Activated CD4-positive, CD25-positive, alpha-beta regulatory T cell treated with anti-CD3 and anti-CD28 coated beads, Interleukin-2, amount 50 U/mL, for 72 hours (primary cell): ENCODE measurements at places on chromosomes 2 and 18.

GRCh38 chr2:96024336-96025193, 10.2 kb downstream of the GPAT2 start:
- no peak for DNase-seq

DNA sequence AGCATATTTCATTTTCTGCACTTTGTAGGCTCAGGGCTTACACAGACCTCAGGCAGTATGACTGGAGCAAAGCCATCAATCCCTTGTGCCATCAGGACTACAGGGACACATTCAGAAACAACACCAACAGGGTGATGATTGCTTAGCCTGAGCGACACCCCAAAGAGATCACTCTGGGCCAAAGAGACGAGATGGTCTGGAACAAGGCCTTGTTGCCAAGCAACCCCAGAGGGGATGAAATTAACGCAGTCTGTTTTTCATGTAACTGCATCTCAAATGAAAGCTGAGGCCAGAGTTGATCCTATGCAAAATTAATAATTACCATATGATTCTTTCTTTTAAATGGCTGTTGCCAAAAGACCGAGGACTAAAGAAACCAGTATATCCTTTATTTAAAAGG, 20.2 kb upstream of the B3GNT2 start:
- no peak for DNase-seq

DNA sequence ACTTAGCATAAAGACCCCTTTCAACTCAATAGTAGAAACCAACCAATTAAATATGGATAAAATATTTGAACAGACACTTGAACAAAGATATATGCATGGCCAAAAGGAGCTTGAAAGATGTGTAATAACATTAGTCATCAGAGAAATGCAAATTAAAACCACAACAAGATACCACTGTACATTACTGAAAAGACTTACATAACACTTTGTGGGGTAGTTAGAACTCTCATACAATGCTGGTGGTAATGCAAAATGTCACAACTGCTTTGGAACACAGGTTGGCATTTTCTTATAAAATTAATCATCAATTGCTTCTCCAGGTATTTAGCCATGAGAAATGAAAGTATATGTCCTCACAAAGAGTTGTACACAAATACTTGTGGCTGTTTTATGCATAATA, 60.7 kb downstream of the TTC27 start:
- no peak for DNase-seq

DNA sequence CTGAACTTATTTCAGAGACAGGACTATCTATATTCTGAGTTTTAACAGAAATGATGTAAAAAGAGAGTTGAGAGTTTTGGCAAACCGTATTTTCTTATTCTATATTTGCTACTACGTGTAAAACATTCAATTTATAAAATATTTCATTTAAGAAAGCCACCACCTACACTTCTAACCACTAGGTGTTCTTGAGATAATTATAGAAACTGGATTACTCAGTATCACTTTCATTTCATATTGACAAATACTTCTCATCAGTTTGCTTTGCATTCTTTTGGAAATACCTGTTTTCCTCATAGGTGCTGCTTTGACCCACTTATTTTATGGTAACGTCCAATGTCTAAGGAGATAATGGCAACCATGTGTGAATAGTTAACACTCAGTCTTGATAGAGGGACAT, 103.3 kb upstream of the LYPD1 start:
- DNase-seq = no peak

GRCh38 chr2:155381436-155381835, 682.9 kb downstream of the KCNJ3 start:
- no peak for DNase-seq

GRCh38 chr2:226327830-226328229, 471.8 kb downstream of the IRS1 start:
- no peak for DNase-seq

GRCh38 chr2:228845162-228845925, 425.7 kb downstream of the PID1 start:
- no peak for DNase-seq

DNA sequence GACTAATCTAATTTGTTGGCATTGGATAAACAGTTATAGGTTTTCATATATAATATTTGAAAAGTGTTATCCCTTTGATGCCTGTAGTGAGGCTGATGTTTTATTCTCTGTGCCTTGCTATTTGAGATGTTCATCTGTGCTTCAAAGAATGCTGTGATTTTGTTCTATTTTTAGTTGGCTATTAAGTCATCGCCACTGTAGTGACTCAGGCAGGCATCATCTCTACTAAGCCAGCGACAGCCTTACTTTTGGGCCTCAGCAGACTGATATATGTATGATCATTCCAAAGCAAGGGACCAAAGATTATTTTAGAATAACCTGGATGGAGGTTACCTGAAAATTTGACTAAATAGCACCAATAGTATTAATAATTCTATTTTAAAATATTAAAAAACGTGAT, 1674.5 kb upstream of the NXPH2 start:
- DNase-seq = no peak

DNA sequence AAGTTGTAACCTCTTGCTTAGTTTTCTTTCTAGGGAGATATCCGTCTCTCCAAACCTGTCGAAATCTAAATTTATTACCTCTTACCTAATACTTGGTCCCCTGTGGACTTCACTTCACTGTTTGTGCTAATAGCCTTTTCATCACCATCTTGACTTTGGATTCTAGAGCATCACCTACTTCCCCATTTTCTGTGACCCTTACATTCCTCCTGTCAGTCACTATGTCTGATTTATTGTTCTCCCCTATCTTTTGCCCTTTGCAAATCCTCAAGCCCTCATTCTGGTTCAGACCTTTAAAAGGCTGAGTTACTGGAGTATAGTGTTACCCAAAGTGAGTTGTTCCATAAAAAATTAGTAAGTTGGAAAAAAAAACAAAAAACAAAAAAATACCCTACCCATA, 7.5 kb downstream of the MYO1B start:
- DNase-seq = no peak

- no peak for DNase-seq
Measured at GRCh38 chr2:9010866-9011265, 7.4 kb upstream of the MBOAT2 start.

DNA sequence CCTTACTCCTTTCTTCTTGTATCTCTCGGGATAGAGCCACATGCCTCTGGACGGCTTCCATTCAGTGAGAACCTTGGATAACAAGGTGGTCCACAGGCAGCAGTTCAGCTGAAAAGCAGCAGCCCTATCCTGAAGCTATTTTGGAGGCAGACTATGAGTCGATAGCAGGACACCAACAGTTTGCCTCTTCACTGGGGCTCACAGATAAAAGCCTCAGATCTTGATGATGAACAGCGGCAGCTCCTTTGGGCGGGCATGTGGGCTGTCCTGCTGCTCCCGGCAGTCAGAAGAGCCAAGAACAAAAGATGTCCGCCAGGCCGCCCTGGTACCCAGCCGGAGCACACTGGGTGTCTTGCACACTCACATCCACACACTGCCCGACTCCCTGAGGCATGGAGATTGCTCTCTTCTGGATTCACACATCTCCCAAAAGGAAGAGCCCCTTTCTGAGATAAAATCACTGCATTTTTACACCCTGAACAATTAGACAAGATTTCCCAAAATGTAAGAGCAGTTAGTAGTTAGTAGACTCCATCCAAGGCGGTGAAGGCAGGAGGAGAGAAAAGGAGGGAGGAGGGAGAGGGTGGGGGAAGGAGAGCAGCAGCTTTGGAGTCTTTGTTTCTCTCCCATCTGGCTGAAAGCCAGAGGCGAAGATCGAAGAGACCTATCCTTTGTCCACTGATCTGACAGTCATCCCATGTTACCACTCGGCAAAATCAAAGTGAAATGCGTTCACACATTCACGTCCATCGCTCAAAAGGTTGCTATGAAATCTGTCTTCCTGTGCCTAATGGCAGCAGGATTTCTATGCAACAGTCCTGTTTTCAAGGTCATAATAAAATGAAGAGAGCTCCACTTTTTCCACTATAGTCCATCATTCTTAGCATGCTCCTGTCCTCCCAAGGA, 90.1 kb upstream of the KLF7 start:
- no peak for DNase-seq

- DNase-seq = no peak
Measured at GRCh38 chr18:13592246-13592645, 134.1 kb downstream of the FAM210A start.

- no peak for DNase-seq
Measured at GRCh38 chr2:64757126-64757525, 103.4 kb upstream of the SERTAD2 start.

DNA sequence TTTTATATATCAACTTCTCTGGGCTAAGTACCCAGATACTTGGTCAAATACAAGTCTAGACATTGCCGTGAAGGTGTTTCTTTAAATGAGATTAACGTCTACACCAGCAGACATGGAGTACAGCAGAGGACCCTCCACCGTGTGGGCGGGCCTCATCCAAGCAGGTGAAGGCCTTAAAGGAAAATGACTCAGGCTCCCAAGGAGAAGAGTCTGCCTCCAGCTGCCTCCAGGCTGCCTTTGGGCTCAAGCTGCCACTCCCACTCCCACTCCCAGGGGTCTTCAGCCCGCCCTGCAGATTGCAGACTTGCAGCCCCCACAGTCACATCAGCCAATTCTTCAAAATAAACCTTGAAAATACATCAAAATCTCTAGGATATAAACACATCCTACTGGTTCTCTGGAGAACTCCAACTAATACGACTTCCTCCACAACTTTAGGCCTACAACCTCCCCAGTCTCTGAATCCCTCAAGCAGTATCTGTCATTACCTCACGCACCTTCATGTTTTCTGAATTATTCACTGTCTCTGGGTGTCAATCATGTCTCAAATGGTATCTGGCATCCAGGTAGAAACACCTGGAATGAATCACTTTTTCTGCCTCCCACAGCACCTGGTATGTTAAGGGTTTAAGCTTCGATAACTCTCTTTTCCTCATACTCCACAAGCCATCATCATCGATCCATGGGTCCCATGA, 6.9 kb downstream of the ITGB1BP1 start:
- DNase-seq = no peak

GRCh38 chr2:28613186-28613585, 117.3 kb downstream of the PLB1 start:
- DNase-seq = no peak

DNA sequence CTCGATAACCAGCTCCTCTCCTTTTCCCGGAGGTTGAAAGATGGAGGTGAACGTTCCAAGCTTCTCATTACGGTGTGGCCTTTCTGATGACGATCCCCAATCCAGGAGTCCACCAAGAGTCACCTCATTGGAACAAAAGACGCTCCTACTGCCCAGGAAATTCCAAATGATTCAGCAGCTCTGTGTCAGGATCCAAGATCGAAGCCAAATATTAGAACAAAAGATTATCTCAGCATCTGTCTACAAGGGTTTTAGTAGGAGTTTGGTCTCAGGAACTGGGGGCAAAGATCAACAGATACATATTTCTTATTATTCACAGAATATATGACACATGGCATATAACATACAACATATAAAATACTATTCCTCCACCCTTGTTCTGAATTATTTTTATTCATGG, 161.1 kb upstream of the RAB12 start:
- no peak for DNase-seq

DNA sequence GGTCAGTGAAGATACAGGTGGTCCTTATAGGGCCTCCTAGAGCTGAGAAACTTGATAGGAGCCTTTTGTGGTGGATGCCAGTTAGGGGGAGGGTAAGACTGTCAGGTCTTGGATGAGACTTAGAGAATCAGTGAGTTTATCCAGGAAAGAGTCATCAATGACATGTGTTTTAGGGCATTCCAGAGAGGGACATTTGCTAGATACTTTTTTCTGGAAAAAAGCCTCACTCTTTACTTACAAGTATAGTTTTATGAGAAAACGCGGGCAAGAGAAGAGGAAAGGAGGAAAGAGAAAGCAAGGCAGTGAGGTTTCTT, 24.5 kb upstream of the MSGN1 start:
- DNase-seq = no peak

DNA sequence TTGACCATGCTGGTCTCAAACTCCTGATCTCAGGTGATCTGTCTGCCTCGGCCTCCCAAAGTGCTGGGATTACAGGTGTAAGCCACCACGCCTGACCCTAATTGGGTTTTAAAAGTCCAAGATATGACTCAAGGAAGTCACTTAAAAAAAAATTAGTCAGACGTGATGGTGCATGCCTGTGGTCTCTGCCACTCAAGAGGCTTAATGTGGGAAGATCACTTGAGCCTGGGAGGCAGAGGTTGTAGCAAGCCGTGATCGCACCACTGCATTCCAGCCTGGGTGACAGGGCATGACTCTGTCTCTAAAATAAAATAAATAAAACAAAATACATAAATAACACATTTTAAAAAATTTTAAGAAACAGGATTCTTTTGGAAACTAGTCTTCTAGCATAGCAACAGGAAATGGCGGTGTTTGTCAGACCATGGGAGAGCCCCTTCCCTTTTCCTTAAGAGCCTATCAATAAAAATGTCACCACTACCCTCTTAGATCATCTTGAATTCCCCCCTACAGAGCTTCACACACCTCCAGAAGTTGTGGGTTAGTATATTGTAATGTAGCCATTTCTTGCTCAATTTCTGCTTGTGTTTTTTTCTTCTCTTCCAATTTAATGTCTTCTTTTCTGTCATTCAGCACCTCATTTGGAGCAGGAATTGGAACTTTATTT, 20.1 kb downstream of the SFT2D3 start:
- DNase-seq = no peak

DNA sequence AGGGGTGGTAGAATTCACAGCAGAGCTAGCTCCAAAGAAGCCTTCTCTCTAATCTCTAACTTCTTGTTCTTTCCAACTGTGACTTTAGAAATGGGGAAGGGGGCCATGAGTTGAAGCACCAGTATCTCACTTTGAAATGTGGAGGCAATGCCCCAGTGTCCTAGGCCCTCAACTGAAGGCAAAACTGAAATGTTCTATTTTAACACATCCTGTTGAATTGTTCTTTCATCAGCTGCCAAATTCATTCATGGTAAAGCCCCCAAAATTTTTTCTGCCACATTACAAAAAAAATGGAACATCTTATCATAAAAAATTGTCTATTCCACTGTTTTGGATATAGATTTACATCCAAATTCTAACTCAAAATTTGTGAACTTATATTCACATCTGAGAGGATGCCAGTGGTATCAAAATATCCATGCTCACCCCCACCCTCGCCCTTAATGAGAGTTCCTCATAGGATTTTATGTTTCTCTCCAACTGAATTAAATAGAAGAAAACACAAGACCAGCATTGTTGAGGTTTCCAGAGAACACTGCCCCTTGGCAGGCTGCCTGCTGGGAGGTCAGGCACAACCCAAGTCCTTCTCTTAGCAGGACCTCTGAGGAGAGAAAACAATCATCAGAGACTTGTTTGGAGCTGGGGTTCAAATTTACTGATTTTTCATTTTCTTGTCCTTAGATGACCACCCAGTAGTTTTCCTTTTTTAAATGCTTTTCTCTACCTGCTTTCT, 147.4 kb upstream of the PGAP1 start:
- DNase-seq = no peak

- no peak for DNase-seq
Measured at GRCh38 chr2:169757778-169758177, 24.1 kb downstream of the KLHL23 start.
